Activated CD4-positive, alpha-beta T cell treated with anti-CD3 and anti-CD28 coated beads for 4 hours (primary cell): ENCODE measurements at places on chromosomes 7 and 10.

GRCh38 chr7:107043921-107044346 is 571 bp upstream of the PRKAR2B start:
- DNase-seq: no peak

DNA sequence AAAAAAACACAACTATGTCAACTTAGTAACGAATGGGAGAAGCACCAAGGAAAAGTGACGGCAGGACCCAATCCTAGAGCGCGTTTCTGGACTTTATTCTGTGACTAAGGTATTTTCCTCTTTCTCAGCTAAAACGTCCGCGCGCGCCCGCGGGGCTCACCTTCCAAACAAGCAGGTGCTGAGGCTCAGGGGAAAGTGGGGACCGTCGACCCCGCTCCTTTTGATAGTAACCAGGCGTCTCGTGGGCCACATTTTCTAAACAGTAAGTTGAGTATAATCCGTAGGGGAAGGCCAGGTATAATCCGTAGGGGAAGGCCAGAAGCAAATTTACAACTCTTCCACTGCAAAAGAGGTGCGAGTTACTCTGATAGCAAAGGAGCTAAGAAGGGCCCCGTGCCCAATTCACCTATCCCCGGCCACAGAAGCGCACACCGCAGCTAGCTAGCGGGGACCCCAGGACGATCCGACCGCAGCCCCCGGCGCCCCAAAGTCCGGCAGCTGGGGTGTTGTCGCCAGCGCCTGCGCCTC is 743 bp downstream of the MKI67 start:
- no peak for DNase-seq

DNA sequence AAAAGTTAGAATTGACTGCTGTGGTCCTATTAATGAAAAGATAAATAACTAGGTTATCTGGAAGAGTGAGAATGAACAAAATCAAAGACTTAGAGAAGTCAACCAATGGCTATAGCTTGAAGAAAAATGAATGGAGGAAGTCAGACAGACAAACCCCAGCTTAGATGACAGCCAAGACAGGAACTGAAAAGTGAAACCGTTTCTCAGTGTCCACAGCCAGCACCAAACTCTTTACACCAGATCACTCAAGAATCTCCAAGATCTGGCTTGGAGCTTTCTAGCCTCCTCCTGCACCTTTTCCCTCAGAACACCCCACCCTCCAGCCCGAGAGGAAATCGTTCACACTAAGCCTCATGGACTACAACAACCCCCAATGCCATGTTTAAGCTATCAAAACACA is 167.0 kb downstream of the SFMBT2 start:
- DNase-seq: no peak

DNA sequence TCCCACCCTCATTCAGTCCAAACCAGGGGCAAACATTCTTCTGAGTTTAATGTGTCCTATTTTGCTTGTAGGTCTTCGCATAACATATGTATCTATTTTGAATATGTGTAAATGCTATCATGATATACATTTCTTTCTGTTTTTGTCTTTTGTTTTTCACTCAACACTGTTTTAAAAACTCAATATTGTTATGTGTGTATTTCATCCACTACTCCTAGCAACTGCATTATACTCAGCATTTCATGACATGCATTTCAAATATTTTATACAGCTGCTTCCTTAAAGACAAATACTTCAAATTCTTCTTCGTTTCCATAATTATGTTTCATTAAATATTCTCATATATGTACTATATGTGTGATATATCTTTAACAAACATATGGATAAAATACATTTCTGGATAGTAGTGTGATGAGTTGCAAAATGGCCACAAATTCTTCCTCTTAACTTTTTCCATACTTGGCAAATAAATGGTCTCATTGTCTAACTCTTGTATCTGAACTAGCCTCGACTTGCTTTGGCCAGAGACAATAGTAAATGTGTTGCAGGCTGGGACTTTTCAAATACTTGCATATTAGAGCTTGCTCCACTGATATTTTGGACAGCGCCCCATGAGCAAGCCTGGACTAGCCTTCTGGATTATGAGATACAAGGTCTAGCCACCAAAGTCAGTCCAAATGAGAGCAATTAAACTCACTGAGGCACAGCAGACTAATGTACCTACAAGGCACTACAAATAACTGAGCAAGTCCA is 539.7 kb upstream of the KCND2 start:
- no peak for DNase-seq

DNA sequence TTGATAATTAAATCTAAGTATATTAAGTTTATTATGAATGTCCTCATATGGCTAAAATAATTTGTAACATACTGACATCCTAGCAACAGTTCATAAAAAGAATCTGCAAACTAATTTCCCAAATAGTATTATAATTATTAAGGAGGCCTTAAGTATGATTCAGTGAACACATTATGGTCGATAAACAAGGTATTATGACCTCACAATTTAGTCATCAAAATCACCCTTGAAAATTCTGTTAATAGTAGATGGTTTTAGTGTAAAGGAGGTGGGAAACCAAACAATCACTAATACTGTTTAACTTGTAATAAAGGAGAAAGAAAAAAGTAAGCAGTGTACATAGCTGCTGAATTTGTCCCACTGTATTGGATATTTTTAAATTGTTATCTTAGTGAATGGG is 2.1 kb downstream of the ETV1 start:
- no peak for DNase-seq

- DNase-seq: no peak
Observed at GRCh38 chr10:90227217-90227656, 525.8 kb downstream of the KIF20B start.

GRCh38 chr10:98649170-98649569 is 202.4 kb upstream of the HPS1 start:
- no peak for DNase-seq

GRCh38 chr7:4051696-4052095 is 630.4 kb upstream of the FOXK1 start:
- no peak for DNase-seq

- no peak for DNase-seq
Observed at GRCh38 chr7:25095516-25096345, 29.3 kb downstream of the CYCS start.

DNA sequence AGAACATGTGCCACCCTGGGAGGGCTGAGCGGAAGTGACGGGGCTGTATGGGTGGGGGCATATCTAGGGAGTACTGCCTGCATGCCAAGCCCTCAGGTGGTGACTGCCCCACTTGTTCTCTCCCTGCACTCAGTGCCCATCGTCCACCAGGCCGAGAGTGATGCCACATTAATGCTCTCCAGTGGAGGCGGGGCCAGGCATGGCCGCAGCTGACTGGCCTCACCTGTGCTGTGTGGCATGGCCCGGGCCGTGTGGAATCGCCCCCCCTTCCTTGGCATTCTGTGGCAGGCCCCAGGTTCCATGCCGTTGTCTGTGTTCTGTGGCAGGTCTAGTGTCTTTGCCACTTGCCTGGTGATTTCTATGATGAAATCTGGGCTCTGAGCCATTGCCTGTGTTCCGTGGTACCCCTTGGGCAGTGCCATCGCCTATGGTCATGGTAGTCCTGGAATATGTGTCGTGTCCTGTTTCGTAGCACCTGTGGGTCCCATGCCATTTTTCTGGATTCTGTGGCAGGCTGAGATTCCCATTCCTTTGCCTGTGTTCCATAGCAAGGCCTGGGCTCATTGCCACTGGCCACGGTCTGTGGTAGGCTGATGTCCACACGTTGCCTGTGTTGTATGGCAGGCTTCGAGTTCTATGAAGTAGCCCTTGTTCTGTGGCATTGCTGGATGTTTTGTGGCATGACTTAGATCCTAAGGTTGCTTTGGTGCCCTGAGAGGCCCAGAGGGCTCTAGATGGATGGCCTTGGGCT is 8.9 kb downstream of the FLNC start:
- no peak for DNase-seq

DNA sequence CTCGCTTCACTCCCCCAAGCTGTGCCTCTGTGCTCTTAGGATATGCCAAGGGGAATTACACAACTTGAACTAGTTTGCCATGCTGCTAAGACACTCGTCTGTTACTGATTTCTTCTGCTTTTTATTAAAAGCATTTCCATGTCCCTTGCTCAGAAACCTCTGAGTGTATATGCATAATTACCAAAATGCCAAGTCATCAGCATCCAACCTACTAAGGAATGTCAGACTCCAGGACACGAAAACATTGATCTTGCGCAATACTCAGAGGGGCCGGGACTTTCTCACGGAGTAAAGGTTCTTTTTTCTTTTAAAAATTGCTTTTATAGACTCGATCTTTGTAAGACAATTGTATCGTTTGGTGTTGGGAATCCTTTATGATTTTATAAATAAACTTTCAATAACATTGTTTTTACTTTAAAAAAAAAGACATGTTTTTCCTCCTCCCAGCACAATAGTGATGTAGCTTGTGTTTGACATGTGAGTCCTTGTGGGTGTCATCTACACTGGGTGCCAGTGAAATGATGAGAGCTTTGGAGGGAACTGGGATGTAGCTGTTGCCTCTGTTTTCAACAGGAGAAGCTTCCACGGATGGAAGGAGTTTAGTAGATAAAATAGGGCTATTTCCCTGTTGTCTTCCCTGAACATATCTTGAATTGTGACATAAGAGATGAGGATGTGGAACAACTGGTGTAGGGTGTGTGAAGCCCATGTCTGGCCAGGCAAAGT is 43.6 kb downstream of the CNNM1 start:
- no peak for DNase-seq

- DNase-seq: no peak
Observed at GRCh38 chr10:31749981-31750840, 178.4 kb downstream of the ARHGAP12 start.

DNA sequence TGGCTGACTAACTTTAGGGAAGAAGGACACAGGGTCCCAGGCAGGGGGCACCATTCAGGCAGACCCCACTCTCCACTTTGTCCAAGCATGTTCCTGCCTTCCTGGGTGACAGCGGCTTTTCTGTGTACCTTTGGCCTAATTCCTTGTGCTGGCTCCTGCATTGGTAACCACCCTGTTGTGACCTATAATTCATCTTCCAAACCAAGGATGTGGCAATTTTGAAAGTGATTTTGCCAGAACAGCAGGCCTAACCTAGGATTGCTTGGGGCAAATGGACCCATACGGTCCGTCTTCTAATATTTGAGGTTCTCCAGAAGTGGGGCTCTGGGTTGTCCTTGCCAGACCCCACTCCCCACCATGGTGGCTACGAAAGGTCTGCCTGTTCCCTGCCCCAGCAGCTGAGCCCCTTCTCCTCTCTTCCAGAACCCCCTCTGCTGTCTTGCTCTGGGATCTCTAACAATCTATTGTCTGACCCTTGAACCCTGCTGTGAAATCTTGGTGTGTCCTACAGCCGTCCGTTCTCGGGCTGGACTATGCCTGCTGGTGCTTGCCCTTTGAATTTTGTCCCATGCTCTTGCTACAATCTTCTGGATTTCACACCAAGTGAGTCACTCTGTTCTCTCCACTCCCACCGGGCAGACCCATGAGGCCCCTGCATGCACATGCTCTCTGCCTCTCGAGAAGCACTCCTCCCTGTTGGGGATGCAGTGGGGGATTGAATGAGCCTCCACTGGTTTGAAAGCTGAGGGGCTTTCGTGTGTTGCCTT is 316.0 kb downstream of the CXCL12 start:
- no peak for DNase-seq

- no peak for DNase-seq
Observed at GRCh38 chr7:101749891-101750290, 67.5 kb upstream of the CUX1 start.

- no peak for DNase-seq
Observed at GRCh38 chr7:142442396-142442795, 184.5 kb upstream of the PRSS58 start.

GRCh38 chr10:21519941-21520436 is 5.5 kb downstream of the SKIDA1 start:
- DNase-seq: no peak

DNA sequence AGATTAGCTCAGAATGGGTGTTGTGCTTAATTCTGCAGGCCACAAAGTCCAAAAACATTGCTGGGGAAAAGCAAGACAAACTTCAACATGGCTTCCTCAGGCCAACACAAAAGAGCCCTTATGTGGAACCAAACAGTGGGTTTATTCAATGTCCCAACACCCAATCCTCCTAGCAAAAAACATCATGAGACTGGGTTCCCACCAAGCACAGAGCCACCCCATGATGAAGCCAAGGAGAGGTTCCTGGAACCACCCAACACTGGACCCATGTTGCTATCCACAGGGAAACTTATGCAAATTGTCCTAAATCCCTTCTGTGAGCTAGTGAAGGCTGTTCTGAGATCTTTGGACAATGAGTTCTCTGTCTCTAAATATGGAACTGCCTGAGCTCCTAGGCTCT is 24.0 kb downstream of the SLC25A13 start:
- no peak for DNase-seq

GRCh38 chr10:129968020-129968852 is 4.2 kb upstream of the EBF3 start:
- no peak for DNase-seq

DNA sequence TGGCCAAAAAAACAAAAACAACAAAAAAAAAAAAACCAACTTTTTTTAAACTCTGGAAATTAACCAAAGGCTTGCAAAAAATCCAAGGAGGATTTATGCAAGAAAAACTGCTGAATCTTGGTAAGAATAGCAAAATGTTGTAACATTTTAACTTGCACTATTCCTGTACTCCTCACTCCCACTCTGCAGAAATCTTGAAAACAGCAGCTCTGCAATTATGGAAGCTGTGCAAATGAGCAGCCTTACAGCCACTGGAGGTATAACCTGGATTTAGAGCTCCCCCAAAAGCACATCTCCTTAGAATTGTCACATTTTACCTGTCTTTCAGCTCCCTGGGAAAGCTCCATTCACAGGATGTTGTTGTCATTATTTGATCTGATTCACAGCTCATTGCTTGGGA is 41.8 kb upstream of the LRGUK start:
- no peak for DNase-seq

GRCh38 chr7:19491821-19492452 is 216.9 kb downstream of the POLR1F start:
- DNase-seq: no peak

- no peak for DNase-seq
Observed at GRCh38 chr7:150363872-150364271, 4.8 kb upstream of the REPIN1 start.

- no peak for DNase-seq
Observed at GRCh38 chr7:123782071-123782798, 33.4 kb upstream of the WASL start.

DNA sequence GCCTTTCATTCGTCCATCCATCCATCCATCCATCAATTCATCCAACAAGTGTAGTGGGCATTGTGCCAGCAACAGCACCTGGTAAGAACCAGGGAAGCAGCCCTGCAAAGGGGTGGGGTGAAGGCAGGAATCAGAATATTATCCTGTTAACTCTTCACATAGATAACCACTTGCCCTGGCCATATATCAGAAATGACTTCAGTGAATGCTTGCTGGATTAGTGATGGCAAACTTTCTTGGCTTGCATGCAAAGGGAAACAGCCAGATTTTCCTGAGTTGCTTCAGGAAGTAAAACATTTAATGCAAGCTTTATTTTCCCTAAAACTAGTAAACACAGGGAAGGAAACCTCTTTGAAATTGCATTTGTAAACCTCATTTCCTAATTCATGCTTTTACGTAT is 743 bp downstream of the OR2A5 start:
- DNase-seq: no peak

DNA sequence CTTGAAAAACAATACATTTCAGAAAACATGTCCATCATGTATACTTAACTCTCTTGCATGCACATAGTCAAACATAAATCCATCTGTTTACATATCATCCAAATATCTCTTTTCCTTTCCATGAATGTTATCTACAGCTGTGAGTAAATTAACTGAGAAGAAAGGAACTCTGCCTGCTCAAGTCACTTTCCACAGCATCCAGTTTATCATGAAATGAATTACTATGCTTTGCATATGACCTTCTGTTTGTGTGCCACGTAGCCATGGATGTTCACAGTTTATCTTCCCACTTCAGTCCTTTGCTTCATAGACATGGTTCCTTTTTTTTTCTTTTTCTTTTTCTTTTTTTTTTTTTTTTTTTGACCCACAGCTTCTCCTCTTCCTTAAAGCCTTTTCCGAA is 39.6 kb downstream of the BZW2 start:
- no peak for DNase-seq
